ENCODE measurements at places on chromosomes 5 and 9. TPM values are rescaled to one million over a fixed set of nuclear protein-coding genes. Genes with fewer than 3 reads are reported as not detected.

Gene TLE4
- polyA plus RNA-seq: 7.7 TPM

Gene MEIKIN
- polyA plus RNA-seq: 0.07 TPM

Gene LAMC3
- polyA plus RNA-seq: 0.27 TPM

Gene GLT6D1
- polyA plus RNA-seq: not detected

Gene F2RL2
- polyA plus RNA-seq: 0.08 TPM

Gene GRIN1
- not detected for polyA plus RNA-seq

Gene NUTM2G
- polyA plus RNA-seq: not detected

- H3K36me3 ChIP-seq: no peaks in the 10 kb centered on the region
- no peaks in the 10 kb centered on the region for H3K4me1 ChIP-seq
- no peak for DNase-seq
- H3K27me3 ChIP-seq: no peaks in the 10 kb centered on the region
- H3K4me3 ChIP-seq: no peak overlapping the region
Observed at GRCh38 chr5:132067451-132067850, 6.1 kb upstream of the CSF2 start.

DNA sequence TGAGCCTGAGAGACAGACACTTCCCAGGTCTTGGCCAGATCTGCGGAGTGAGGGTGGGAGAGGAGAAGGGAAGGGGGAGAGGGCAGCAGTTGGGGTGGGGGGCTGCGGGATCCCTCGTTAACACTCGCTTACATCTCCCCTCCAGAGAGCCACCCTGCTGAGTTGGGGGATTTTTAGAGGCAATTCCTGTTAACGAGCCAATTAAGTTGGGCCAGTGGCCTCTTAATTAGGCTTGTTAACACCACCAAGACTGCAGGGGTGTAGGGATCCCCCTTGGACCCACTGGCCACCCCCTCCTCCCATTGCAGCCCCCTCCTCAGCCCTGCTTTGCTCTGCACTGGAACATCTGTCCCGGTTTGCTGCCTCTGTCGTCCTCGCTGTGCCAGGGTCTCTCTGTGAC lies 23.7 kb downstream of the CNTFR start:
- H3K4me3 ChIP-seq: no peak overlapping the region
- H3K4me1 ChIP-seq: no peaks in the 10 kb centered on the region
- DNase-seq: no peak
- H3K36me3 ChIP-seq: no peaks in the 10 kb centered on the region
- H3K27ac ChIP-seq: no peak overlapping the region

DNA sequence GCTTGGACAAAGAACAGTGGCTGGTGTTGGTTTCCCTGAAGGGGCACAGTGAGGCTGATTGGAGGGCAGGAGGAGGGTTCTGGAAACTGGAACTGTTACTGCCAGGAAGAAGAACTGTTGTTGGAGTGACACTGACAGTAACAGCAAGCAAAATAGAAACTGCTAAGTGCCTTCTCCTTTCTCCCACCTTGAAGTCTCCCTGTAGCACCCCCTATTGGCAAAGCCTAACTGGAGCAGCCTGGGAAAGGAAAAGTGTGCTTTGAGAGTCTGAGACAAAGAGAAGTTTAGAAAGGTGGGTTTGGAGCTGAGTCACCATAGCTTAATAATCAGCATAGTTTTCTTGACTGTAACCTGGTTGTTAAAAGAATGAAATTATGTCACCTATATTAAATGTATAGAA lies 2.5 kb upstream of the TMEM174 start:
- H3K4me1 ChIP-seq: no peaks in the 10 kb centered on the region
- H3K4me3 ChIP-seq: no peak overlapping the region
- peaks cover 18% of the 10 kb centered on the region for H3K27me3 ChIP-seq
- no peak overlapping the region for H3K27ac ChIP-seq
- no peaks in the 10 kb centered on the region for H3K36me3 ChIP-seq
- DNase-seq: no peak

- H3K36me3 ChIP-seq: no peaks in the 10 kb centered on the region
- DNase-seq: no peak
- no peak overlapping the region for H3K27ac ChIP-seq
- no peak overlapping the region for H3K4me3 ChIP-seq
- no peaks in the 10 kb centered on the region for H3K4me1 ChIP-seq
- no peaks in the 10 kb centered on the region for H3K27me3 ChIP-seq
Observed at GRCh38 chr9:19988281-19988680, 199.4 kb upstream of the SLC24A2 start.

DNA sequence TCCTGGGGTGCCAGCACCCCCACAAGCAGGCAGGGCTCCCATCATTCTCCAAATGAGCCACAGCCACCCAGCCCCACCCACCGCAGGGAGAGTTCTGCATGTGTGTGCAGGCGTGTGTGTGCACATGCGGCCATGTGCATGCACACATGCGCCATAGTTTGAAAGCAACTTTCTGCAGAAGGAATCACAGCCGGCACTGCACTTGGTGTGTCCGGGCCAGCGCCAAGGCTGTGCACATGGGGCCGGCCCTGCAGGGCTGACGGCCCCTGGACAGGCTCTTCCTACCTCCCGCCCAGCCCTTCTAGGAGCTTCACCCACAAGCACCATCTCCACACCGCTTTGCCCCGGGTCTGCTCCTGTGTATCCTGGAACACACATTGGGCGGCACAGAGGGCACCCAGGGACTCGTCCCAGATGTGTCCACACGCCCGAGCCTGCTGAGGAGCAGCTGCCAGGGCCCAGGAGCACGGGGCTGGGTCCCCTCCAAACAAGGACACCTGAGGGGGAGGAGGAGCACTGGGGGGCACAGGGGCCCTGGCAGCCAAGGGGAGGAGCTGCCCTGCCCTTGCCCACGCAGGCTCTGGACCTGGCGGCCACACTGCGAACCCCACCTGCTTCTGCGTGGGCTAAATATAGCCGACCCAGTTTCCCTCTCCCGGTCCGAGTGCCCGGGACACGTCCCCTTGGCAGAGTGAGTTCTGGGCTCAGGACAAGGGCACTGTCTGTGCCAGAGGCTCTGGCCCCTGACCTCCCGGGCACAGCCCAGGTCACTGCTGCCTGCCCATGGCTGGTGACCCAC lies 19.1 kb downstream of the TPPP start:
- H3K4me1 ChIP-seq: peaks cover 54% of the 10 kb centered on the region
- H3K27ac ChIP-seq: peak overlapping the region; percentile 73
- H3K27me3 ChIP-seq: no peaks in the 10 kb centered on the region
- DNase-seq: no peak
- no peak overlapping the region for H3K4me3 ChIP-seq
- no peaks in the 10 kb centered on the region for H3K36me3 ChIP-seq

DNA sequence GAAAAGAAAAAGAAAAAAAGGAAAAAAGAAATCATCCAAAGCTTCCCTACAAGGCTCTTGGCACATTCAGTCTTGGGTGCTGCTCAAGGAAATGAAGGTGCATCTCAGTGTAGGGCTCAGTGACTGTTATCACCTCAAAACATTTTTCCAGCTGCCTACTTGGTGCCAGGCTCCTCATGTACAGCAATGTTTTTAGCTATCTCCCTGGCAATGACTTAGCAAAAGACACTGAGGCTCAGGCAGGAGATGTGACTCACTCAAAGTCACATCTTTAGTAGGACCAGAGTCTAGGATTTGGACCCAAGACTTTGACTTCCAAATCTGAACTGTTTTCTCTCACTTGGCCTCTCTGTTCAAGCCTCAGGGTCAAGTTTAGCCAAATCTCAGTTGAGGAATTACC lies 264.2 kb downstream of the CRB2 start:
- H3K36me3 ChIP-seq: no peaks in the 10 kb centered on the region
- H3K27me3 ChIP-seq: no peaks in the 10 kb centered on the region
- H3K4me1 ChIP-seq: no peaks in the 10 kb centered on the region
- no peak overlapping the region for H3K4me3 ChIP-seq
- DNase-seq: no peak

DNA sequence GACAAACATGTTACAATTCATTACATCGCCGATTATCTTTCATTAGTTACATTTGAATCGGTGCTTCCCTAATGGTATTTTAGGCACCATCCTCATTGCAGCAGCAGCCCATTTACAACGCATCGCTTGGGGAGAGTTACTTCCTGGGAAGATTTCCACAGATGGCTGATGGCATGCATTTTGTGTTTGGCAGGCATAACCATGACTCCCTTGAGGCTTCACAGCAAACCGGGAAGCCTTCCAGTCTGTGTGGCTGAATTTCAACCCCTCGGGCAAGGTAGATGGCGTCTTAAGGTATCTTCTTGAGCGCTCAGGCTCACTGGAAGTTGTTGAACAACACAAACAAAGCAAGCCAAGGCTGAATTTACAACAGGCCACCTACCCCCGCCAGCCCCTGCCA lies 1.6 kb upstream of the DNAH5 start:
- no peak for DNase-seq
- H3K4me3 ChIP-seq: no peak overlapping the region
- no peak overlapping the region for H3K27ac ChIP-seq
- no peaks in the 10 kb centered on the region for H3K36me3 ChIP-seq
- H3K4me1 ChIP-seq: no peaks in the 10 kb centered on the region
- no peaks in the 10 kb centered on the region for H3K27me3 ChIP-seq

GRCh38 chr9:15138357-15138686 lies 168.7 kb downstream of the TTC39B start:
- H3K4me3 ChIP-seq: no peak overlapping the region
- H3K27me3 ChIP-seq: no peaks in the 10 kb centered on the region
- peaks cover 8% of the 10 kb centered on the region for H3K4me1 ChIP-seq
- DNase-seq: no peak
- no peaks in the 10 kb centered on the region for H3K36me3 ChIP-seq

DNA sequence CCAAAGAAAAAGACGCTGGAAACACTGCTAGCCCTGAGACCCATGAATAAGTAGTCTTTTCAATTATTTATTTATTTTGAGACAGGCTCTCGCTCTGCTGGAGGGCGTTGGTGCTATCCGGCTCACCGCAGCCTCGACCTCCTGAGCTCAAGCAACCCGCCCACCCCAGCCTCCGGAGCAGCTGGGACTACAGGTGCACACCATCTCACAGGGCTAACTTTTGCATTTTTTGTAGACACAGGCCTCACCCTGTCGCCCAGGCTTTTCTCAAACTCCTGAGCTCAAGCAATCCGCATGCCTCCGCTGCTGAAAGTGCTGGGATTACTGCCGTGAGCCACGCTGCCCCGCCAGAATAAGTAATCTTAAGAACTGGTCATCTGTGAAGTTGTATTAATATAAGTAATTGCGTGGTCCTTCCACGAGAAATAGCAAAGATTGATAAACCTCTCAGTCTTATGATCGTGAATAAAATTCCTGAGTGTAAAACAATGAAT lies 1.6 kb downstream of the ANXA2R start:
- peak; percentile 36 for DNase-seq
- H3K4me3 ChIP-seq: no peak overlapping the region
- peak overlapping the region; percentile 97 for H3K27ac ChIP-seq
- no peaks in the 10 kb centered on the region for H3K36me3 ChIP-seq
- peaks cover 41% of the 10 kb centered on the region for H3K4me1 ChIP-seq

- no peak overlapping the region for H3K4me3 ChIP-seq
- H3K36me3 ChIP-seq: no peaks in the 10 kb centered on the region
- H3K27me3 ChIP-seq: no peaks in the 10 kb centered on the region
- no peak overlapping the region for H3K27ac ChIP-seq
Observed at GRCh38 chr9:20087481-20087880, 298.6 kb upstream of the SLC24A2 start.

- no peak overlapping the region for H3K27ac ChIP-seq
- H3K27me3 ChIP-seq: no peaks in the 10 kb centered on the region
- no peaks in the 10 kb centered on the region for H3K36me3 ChIP-seq
- peaks cover 6% of the 10 kb centered on the region for H3K4me1 ChIP-seq
- no peak for DNase-seq
Observed at GRCh38 chr9:105331160-105331559, 86.7 kb downstream of the SLC44A1 start.

- H3K36me3 ChIP-seq: no peaks in the 10 kb centered on the region
- H3K27ac ChIP-seq: no peak overlapping the region
- H3K27me3 ChIP-seq: no peaks in the 10 kb centered on the region
- H3K4me1 ChIP-seq: no peaks in the 10 kb centered on the region
- no peak overlapping the region for H3K4me3 ChIP-seq
Observed at GRCh38 chr5:91095786-91096385, 287.2 kb downstream of the ARRDC3 start.

DNA sequence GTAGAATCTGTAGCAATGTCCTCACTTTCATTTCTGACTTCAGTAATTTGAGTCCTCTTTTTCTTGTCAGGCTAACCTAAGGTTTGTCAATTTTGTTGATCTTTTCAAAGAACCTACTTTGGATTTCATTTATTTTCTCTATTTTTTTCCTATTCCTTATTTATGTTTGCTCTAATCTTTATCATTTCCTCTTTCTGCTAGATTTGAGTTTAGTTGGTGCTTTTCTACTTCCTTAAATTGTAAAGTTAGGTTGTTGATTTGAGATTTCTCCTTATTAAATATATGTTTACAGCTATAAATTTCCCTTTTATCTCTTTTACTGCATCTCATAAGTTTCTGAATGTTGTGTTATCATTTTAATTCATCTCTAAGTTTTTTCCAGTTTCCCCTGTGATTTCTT lies 75.1 kb upstream of the FAM120A start:
- H3K36me3 ChIP-seq: no peaks in the 10 kb centered on the region
- peaks cover 1% of the 10 kb centered on the region for H3K27me3 ChIP-seq
- H3K4me3 ChIP-seq: no peak overlapping the region
- DNase-seq: no peak
- H3K4me1 ChIP-seq: no peaks in the 10 kb centered on the region

GRCh38 chr5:119274030-119274766 lies 81.6 kb upstream of the TNFAIP8 start:
- H3K4me3 ChIP-seq: peak overlapping the region; percentile 4
- H3K27me3 ChIP-seq: no peaks in the 10 kb centered on the region
- no peak overlapping the region for H3K27ac ChIP-seq
- DNase-seq: no peak

- no peaks in the 10 kb centered on the region for H3K27me3 ChIP-seq
- H3K4me1 ChIP-seq: no peaks in the 10 kb centered on the region
- no peak overlapping the region for H3K4me3 ChIP-seq
- no peak for DNase-seq
Observed at GRCh38 chr9:84238652-84239051, 101.9 kb downstream of the SLC28A3 start.

- DNase-seq: no peak
- H3K4me1 ChIP-seq: peaks cover 3% of the 10 kb centered on the region
- H3K27ac ChIP-seq: no peak overlapping the region
- peaks cover 5% of the 10 kb centered on the region for H3K27me3 ChIP-seq
- H3K36me3 ChIP-seq: no peaks in the 10 kb centered on the region
Observed at GRCh38 chr9:134460206-134460605, 134.0 kb downstream of the RXRA start.

DNA sequence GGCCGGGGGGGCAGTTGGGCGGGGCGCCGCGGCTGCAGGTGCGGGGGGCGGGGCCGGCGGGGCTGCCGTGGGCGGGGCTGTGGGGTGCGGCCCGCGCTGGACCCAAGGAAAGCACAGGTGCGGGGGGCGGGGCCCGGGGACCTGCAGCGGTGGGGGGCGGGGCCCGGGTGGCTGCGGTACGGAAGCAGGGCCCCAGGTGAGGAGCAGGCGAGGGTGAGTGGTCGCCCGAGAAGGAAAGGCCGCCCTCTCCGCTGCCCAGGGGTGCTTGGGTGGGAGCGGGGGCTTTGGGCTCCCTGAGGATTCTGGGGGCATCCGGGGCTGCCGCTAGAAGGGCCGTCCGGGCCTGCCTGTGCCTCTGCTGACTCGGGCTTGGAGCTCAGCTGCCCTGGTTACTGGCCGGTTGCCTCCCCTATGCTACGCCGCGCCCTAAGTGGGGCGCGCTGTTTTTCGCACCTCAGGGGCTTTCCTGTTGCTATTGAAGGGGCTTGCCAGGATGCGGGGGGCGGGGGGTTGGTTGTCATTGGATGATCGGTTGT lies 767 bp downstream of the RALGPS1 start:
- no peak for DNase-seq
- H3K4me3 ChIP-seq: no peak overlapping the region
- H3K27me3 ChIP-seq: no peaks in the 10 kb centered on the region
- no peak overlapping the region for H3K27ac ChIP-seq
- no peaks in the 10 kb centered on the region for H3K36me3 ChIP-seq

Measured in heart left ventricle (tissue), 16 donors.